Stimulated activated CD8-positive, alpha-beta memory T cell treated with anti-CD3 and anti-CD28 coated beads, Interleukin-7, amount 100 ng/mL, for 24 hours (primary cell): ENCODE measurements at places on chromosomes 6 and 20.

GRCh38 chr20:47008842-47009518 lies 114.3 kb downstream of the EYA2 start:
- DNase-seq, result no peak

- DNase-seq, result no peak
Observed at GRCh38 chr6:28865401-28866204, 58.2 kb downstream of the TRIM27 start.

- no peak for DNase-seq
Observed at GRCh38 chr6:168045706-168046620, 33.0 kb downstream of the FRMD1 start.

DNA sequence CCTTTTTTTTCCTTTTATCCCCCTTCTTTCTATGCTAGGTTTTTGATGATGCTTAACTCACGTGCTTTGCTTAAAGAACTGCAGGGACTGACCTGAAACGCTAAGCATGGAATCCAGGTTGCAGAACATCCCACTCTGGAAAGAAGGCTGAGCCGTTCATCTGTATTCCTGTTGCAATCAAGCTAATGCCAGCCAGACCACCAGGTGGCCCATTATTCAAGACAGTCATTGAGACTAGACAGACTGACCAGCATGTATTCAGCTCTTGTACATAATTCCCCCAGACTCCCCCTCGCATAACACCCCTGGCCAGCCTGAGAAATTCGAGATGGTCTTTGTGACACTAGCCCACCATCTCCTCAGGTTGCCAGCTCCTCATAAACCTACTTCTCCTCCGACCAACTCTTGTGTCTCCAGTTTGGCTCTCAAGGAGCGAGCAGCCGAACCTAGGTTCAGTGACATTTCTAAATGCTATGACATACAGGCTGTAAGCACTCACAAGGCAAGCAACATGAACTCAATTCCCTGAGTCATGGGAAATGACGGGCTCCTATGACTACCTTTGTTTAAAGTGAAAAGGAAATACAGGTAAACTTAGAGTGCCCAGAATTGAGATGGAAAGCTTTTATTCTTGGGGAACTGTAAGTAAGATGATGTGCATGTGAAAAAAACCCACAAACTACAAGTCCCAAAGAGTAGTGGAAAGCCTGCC lies 309.3 kb upstream of the CDYL start:
- DNase-seq, result no peak

GRCh38 chr6:157226761-157227160 lies 96.6 kb downstream of the TMEM242 start:
- DNase-seq, result no peak
